ENCODE measurements at places on chromosomes 1 and 21.

- DNase-seq: no peak
Observed at GRCh38 chr1:8662380-8663072, 154.9 kb downstream of the RERE start.

DNA sequence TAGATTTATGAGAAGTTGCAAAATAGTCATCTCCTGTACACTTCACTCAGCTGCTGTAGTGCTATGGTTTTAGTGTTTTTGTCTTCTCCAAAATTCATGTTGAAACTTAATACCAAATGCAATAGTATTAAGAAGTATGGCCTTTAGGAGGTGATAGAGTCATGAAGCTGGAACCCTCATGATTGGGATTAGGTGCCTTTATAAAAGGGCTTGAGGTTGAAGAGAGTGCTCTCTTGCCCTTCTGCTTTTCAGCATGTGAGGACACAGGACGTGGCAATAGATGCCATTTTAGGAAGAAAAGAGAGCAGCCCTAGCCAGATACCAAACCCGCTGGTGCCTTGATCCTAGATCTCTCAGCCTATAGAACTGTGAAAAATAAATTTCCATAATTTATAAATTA, 87.6 kb downstream of the CTH start:
- no peak for DNase-seq

DNA sequence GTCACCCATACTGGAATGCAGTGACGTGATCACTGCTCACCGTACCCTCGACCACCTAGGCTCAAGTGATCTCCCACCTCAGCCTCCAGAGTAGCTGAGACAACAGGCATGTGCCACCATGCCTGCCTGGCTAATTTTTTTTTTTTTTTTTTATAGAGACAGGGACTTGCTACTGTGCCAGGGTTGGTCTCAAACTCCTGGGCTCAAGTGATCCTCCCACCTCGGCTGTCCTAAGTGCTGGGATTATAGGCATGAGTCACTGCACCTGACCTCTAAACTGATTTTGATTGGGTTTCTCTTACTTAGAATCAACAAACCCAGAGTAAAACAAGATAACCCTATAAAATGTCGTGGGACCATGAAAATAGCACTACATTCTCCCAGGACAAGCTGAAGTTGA, 112.0 kb downstream of the UBE2U start:
- DNase-seq: no peak

GRCh38 chr1:17207966-17208418, 3.1 kb downstream of the PADI1 start:
- peak; percentile 59 for DNase-seq

DNA sequence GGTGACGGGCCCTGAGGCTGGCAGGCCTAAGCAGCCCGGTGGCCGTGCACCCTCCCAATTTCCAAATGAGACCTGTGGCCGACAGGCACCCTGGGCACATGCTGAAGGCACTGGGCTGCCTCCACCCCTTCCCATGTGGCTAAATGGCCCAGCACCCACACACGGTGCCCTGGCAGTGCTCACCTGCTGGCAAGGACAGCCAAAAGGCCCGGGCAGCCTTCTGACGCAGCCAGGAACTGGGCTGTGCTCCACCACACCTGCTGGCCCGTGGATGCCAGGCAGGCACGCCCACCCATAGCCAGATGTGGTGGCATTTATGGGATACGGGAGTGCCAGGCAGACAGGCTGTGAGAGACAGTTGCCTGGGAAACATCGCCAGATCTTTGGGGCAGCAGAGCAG, 4.0 kb upstream of the FAAP20 start:
- no peak for DNase-seq

- DNase-seq: no peak
Observed at GRCh38 chr1:166950156-166950555, 25.2 kb downstream of the ILDR2 start.

DNA sequence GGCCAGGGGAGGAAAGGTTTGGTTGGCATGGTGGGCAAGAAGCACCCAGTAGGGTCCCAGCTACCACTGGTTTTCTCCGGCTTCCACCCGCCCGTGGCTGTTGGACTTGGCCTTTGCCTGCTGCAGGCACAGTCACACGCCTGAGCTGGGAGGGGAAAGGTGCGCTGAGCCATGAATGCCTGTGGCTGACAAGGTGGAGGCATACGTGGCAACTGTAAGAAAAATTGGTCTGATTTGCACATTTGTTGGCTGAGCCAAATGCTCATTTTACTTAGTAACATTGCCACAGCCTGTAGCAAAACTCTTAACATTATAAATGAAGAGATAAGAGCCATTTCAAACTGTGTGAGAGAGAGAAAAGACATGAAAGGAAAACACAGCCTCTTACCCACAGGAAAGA, 191.6 kb downstream of the PTPRC start:
- DNase-seq: no peak

DNA sequence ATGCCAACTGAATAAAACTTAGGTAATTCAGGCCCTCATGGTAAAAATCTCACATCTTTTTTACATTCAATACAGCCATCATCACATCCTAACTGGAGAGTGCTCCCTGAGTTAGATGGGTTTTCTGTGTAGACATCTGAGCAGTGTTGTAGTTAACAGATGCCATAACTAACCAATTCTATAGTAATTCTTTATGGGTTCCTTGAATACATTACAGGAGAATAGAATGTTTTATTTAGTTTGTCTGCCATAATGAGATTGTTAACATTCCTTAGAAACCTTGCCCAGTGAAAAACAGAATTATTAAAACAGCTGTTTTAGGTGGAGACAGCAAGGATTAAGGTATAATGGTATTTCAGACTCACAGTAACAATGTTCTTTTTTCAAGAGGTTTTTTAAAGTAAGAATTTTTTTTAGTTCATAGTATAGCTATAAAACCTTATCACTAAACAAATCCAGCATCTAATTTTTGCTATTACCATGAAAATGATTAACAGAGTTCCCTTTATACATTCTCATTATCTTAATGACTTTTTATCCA, 95.3 kb downstream of the ATP5PO start:
- DNase-seq: no peak

DNA sequence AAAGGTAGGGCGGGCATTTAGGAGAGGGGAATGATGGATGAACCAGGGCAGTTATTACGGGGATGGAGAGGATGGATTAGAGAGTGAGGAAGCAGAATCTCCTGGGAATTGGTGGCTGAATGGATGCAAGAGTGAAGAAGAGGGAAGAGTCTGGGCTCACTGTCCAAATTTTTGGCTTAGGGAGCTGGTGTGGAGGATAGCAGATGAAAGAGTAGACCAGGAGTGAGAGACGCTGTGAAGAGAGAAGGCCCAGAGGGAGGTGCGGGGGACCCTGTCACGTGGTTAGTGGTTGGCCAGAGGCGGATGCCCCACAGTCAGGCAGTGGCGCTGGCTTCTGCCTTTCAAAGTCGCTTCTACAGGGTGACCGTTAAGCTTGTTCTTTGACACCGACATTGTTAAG, 78.4 kb downstream of the PEX14 start:
- no peak for DNase-seq

GRCh38 chr21:34260277-34261008, 103.4 kb upstream of the KCNE2 start:
- no peak for DNase-seq
